ENCODE measurements at places on chromosomes 2 and 18. TPM values are rescaled to one million over a fixed set of nuclear protein-coding genes. Genes with fewer than 3 reads are reported as not detected.

The SLC8A1 gene
- total RNA-seq: 98.9 TPM

The DSG4 gene
- total RNA-seq: not detected

The SEMA4C gene
- total RNA-seq: 22.5 TPM

The MEIS1 gene
- 107 TPM for total RNA-seq

The UNC80 gene
- total RNA-seq: not detected

The PID1 gene
- 16.4 TPM for total RNA-seq

The AQP12A gene
- total RNA-seq: not detected

The TGFBRAP1 gene
- total RNA-seq: 29.4 TPM

The GREB1 gene
- total RNA-seq: under 0.01 TPM

The TMEM37 gene
- 1.3 TPM for total RNA-seq

The CTAGE1 gene
- 0.43 TPM for total RNA-seq

The EDAR gene
- total RNA-seq: not detected

The MYOM1 gene
- total RNA-seq: 0.86 TPM

The FBXO36 gene
- total RNA-seq: 3.9 TPM

The CREG2 gene
- total RNA-seq: not detected

The POMC gene
- 0.32 TPM for total RNA-seq

The UBR3 gene
- 56.1 TPM for total RNA-seq

The RFTN2 gene
- total RNA-seq: 4.7 TPM

The SP140L gene
- 16.8 TPM for total RNA-seq

The PTMA gene
- total RNA-seq: 694 TPM

The CD207 gene
- not detected for total RNA-seq

The SNED1 gene
- total RNA-seq: 6.5 TPM

The TMEM198 gene
- 2.9 TPM for total RNA-seq

The FECH gene
- 31.1 TPM for total RNA-seq

The RBM44 gene
- 0.97 TPM for total RNA-seq

The ATG9A gene
- 36.7 TPM for total RNA-seq

The DSC2 gene
- not detected for total RNA-seq

The ANKRD30B gene
- total RNA-seq: 1.9 TPM

The GAL3ST2 gene
- 0.43 TPM for total RNA-seq

The SAG gene
- not detected for total RNA-seq

The CAPN14 gene
- total RNA-seq: under 0.01 TPM

The RFX8 gene
- 1.7 TPM for total RNA-seq

The CHST9 gene
- total RNA-seq: not detected

The KCNE4 gene
- 13.4 TPM for total RNA-seq

The CCDC141 gene
- total RNA-seq: under 0.01 TPM

The CDH2 gene
- total RNA-seq: 89.2 TPM

The IHH gene
- total RNA-seq: not detected

The HOXD13 gene
- total RNA-seq: not detected

The SKA1 gene
- total RNA-seq: 13.4 TPM

The FBXO48 gene
- total RNA-seq: 0.32 TPM

The CROCC2 gene
- total RNA-seq: not detected

The AQP12B gene
- not detected for total RNA-seq

The AKAIN1 gene
- not detected for total RNA-seq

The CENPA gene
- total RNA-seq: 7.4 TPM
